Right ventricle myocardium superior (tissue), 1 donor: ENCODE measurements at places on chromosomes 4 and X. TPM values are rescaled to one million over a fixed set of nuclear protein-coding genes. Genes with fewer than 3 reads are reported as not detected.

- DNase-seq, result no peak
Observed at GRCh38 chr4:17766826-17767458, 14.5 kb downstream of the FAM184B start.

H2BW2 gene
- not detected for total RNA-seq

DNA sequence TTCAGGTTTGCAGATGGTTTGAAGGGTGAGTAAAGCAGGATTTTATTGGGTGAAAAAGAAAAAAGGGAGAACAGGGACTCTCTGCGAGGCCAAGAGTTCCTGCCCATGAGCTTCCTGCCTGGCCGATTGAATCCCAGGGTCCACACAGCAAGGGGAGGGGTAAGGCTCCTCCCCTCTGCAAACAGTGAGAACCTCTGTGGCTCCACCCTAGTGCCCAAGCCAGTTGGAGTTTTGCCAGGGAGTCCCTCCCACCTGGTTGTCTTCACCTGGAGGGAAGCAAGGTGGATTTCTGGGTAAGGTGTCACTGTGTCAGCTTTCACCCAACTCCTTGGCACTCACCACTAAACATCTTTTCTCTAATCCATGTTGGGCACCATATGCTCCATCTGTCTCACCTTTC lies 70.9 kb downstream of the PDHA2 start:
- no peak for DNase-seq

XPNPEP2 gene
- total RNA-seq, result 0.73 TPM

DNA sequence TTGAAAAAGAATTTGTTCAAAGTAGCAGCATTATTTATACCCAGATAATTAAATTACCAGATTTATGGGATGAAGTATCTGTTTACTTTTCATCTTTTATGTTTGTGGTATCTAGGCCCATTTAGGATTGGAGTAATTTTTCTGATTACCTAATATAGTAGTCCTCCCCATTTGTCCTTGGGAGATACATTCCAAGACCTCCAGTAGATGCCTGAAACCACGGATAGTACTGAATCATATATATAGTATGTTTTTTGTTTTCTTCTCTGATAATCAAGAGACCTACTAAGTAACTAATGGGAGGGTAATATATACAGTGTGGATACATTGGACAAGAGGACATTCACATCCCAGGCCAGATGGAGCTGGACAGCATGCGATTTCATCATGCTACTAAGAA lies 30.7 kb upstream of the PTPN13 start:
- no peak for DNase-seq

GRCh38 chrX:139126493-139126892 lies 404.0 kb upstream of the F9 start:
- DNase-seq, result no peak

- DNase-seq, result no peak
Observed at GRCh38 chr4:38099020-38099600, 138.9 kb downstream of the PTTG2 start.

AMBN gene
- total RNA-seq, result not detected

GRCh38 chrX:17036171-17036961 lies 89.9 kb downstream of the REPS2 start:
- no peak for DNase-seq

- DNase-seq, result no peak
Observed at GRCh38 chr4:81412946-81413495, 58.7 kb downstream of the RASGEF1B start.
